ENCODE measurements at places on chromosomes 2 and 18.

DNA sequence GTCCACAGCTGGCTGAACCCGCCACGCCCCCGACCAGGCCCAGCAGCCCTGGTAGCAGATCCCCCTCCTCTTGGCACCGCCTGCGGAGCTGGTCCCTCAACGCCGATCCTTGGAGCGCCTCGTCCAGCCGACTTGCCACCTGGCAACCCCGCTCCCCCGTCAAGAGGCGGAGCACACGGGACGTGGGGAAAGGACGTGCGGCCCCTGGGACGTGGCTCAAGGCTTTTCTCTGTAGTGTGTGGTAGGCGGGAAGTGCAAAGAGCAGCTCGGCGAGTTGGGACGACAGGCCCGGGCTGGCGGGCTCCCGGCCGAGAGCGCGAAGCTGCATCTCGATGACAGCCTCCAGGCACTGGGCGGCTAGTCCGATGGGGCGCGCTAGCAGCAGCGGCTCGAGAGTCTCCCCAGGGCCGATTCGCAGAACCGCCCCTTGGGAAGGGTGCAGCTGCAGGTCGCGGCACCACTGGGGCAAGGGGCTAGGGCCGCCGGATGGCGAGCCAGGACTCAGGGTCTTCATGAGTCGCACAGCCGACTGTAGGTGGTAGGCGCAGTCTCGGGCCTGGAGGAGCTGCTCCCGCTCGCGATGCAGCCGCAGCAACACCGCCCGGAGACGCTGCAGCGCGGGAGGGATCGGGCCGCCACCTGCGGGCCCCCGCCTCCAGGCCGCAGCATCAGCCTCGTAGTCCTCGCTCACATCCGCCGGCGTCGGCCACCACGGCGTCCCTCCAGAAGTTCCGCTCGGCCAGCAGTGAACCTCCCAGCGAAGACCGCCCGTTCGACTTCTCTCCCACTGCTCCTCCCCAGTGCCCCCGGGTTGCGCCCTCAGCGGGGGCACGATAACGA lies 617 bp downstream of the CCDC142 start:
- peak; percentile 63 for DNase-seq

GRCh38 chr2:218036371-218036770 lies 32.7 kb upstream of the RUFY4 start:
- DNase-seq = no peak

DNA sequence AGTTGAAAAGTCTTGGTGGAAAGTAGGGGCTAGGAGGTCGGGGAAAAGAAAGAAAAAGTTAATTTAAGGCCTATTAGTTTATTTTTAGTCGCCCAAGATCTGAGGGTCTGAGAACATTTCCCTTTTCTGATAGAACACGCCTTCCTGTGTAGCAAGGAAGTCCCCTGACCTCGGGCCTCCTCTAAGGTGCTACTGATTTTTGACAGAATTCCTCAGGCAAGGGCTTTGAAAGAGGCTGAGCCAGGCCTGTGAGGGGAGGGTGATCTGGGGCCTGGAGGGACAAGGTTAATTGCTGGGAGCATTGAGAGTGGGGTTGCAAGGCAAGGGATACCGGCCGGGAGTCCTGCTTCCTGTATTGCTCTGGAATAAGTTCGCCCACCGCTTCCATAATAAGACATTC lies 131.4 kb upstream of the MYCN start:
- no peak for DNase-seq

DNA sequence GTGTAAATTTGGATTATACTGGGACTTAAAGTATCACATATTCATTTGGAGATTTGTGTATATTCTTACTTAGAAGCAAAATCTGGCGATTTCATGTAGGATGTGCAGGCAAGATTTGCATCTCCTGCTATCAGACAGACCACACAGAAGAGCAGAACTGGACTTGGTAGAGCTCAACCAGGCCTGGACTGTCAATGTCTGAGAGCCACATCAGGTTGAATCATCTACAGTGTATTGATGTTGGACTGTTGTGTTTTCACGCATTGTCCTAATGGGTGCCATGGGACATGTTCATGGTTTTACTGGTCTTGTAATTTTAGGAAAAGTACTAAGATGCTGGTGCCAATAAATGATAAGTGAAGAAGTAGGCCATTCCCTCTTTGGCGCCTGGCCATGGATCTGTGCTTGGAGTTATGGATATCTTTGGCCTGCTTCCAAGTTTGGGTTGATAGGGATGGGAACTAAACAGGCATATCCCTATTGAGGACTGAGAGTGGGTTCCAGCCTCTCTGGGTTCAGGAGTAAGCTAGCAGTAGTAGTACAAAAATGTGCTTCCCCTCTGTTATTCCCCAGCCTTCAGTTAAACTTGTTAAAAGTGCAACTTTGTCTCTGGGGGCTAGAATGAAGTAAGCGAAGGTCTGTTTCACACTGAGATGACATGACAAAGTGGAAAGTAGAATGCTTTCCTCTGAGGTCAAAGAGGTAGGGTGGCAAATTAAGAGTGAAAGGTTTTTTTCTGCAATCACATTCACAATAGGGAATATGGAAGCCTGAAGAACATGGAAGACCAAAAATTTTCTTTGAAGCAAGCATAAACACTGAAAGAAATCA lies 49.2 kb upstream of the NEMP2 start:
- DNase-seq = no peak

GRCh38 chr2:46657042-46657504 lies 177.7 kb downstream of the TMEM247 start:
- peak; percentile 86 for DNase-seq

GRCh38 chr18:3649633-3650426 lies 199.9 kb downstream of the TGIF1 start:
- DNase-seq = peak; percentile 76

- no peak for DNase-seq
Measured at GRCh38 chr2:82158150-82158549, 1853.6 kb upstream of the LRRTM1 start.

GRCh38 chr2:179991344-179991743 lies 15.8 kb downstream of the CWC22 start:
- DNase-seq = no peak

DNA sequence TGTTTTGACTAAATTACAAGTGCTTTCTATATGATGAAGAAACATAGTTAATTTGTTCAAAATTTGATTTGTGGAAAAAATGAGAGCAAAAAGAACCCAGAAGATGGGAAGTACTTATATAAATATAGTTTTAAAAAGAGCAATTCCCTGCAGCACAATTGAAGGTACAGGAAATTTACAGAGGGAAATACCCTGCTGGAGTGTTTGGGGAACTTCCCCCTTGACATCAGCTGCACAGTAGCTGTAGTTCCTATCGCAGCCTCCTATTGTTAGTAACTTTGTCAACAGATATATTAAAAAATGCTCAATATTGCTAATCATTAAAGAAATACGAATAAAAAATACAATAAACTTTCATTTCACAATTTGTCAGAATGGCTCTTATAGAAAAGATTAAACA lies 1118.8 kb upstream of the ZEB2 start:
- DNase-seq = no peak

GRCh38 chr2:237652854-237653253 lies 25.5 kb downstream of the LRRFIP1 start:
- no peak for DNase-seq

- DNase-seq = peak; percentile 42
Measured at GRCh38 chr2:171800639-171801038, 93.4 kb downstream of the SLC25A12 start.

- DNase-seq = peak; percentile 24
Measured at GRCh38 chr2:137467246-137467862, 496.9 kb upstream of the HNMT start.

- peak; percentile 86 for DNase-seq
Measured at GRCh38 chr2:133561045-133561852, 7.0 kb downstream of the NCKAP5 start.

DNA sequence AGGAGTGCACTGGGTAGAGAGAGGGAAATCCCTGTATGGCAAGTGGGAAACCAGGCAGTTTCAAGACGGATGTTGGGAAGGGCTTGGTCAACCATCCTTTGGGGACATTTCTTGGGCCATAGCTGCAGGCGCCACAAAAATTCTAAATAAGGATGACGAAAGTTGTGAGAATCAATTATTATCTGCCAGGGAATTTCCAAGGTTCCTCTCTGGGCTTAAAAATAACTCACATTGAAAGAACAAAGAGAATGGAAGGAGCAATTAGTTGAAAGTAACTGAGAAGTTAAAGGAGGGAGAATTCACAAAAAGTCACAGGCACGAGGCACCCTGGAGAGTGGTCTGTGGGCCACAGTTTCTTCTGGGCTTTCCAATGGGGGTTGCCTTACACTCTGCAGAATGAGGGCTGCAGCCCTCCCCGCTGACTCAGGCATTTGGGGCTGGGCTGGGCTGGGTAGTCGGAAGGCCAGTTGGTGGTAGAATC lies 195.7 kb downstream of the SMAD7 start:
- DNase-seq = no peak

DNA sequence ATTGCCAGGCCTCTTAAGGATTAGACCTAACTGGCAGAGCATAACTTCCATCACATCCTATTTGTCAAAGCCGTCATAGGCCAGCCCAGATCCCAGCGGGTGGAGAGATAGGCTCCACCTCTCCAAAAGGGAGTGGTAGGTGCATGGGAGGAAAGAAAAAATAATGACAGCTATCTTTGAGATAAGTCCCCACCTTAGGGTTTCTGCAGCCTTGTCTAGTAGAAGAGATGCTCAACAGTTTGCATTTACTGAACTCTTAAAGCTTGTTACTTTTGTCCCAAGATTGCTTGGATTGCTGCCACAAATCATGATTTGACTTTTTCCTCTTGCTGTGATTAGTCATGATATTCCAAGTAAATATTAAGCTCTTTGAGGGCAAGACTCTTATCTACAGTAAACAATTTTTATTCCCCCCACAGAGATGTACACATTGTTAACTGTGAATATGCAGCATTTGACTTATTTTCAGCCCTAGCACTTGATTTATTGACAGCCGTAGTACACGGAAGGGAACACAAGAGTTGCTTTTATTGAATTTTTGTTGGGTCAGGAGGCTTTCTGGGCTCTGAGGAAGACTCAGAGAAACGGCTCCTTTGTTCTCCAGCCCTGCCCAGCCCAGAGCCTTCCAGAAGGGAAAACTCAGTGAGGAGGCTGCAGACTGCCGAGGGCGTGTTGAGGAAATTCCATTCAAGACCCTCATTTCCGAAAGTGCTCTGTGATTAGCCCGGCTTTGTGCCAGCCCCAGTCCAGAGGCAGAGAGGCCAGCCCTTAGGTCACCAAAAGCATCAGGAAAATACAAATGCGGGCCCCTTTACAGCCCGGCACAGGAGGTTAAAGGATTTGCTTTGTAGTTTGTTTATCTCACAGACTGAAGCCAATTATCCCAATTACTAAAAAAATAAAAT lies 75.5 kb upstream of the ZNF532 start:
- peak; percentile 52 for DNase-seq

DNA sequence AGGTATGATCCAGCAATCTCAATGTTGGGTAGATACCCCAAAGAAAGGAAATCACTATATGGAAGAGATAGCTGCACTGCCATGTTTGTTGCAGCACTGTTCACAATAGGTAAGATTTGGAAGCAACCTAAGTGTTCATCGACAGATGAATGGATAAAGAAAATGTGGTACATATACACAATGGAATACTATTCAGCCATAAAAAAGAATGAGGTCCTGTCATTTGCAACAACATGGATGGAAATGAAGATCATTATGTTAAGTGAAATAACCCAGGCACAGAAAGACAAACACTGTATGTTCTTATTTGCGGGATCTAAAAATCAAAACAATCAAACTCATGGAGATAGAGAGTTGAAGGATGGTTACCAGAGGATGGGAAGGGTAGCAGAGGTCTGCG lies 372.4 kb upstream of the SPRED2 start:
- no peak for DNase-seq

DNA sequence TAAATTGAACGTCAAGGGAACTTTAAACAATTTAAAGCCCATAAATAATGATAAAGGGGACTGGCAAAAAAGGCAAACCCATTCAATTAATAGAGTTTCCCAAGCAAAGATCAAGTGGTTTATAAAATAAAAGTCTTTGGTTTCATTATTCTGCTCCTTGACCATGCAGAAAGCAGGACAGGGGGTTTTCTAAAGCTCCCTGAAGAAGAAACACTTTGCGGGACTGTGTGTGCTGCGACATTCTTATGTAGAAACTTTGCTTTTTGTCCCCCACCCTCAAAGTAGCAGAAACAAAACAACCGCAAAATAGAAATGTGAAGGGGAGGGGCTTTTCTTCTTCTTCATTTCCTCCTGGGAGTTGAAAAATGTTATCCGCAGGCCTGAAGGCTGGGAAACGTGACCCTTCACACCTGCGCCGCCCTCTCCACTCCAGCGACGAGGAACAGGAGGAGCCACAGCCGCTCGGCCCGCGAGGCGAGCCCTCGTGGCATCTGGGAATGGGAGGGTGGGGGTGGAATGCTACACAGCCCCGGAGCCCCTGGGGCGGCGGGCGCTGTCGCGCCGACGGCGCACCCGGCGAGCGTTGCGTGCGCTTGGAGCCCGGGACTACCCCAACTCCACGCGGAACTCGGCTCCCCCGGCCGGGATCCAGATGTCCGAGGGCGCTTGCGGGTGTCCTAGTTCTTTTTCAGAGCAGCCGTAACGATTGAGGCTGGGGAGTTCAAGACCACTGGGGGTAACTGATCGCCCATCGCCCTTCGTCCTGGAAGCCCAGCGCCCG lies 4.3 kb upstream of the GBX2 start:
- no peak for DNase-seq

GRCh38 chr2:64422466-64422865 lies 31.5 kb upstream of the LGALSL start:
- DNase-seq = no peak

- no peak for DNase-seq
Measured at GRCh38 chr2:147398996-147399395, 445.8 kb upstream of the ACVR2A start.

GRCh38 chr2:117980783-117981676 lies 32.8 kb downstream of the CCDC93 start:
- DNase-seq = peak; percentile 94

DNA sequence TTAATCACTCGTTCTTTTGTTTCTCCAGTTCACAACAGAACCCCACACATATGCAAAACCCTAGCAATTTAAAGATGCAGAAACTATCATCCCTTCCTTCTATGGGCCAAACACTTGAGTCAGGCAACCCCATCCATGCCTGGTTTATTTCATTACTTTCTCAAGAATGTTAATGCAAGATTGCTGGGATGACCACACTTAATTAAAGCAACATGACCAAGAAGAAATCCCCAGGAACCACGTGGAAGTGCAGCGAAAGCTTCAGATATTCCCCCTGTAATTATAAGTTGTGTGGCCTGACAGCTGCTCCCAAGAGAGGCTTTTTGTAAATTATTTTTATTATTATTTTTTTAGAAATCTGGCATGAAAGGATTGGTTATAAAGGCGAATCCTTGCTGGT lies 246.2 kb upstream of the ID2 start:
- peak; percentile 85 for DNase-seq

- no peak for DNase-seq
Measured at GRCh38 chr18:75970212-75970611, 524.8 kb downstream of the ZNF516 start.

DNA sequence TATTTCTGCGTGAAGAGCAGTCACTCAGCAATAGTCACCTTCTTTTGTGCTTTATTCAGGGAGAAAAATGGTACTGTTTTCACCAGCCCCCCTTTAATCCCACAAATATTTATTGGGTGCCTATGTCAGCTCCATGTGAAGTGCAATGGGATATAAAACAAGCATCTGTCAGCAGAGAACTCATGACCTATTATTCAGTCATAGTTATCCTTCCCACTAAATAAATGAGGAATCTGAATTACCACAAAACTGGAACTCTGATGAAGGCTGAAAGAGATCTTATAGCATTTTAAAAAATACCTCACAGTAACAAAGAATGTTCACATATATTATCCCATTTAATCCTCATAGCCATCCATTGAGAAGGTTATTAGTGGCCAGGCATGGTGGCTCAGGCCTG lies 45.8 kb downstream of the DHX57 start:
- DNase-seq = no peak
